ENCODE measurements at places on chromosomes 11 and 22. TPM values are rescaled to one million over a fixed set of nuclear protein-coding genes. Genes with fewer than 3 reads are reported as not detected.

BEST1 gene
- 1.1 TPM for total RNA-seq

TMEM126A gene
- total RNA-seq: 21.4 TPM

LRFN4 gene
- 26.6 TPM for total RNA-seq

MRGPRD gene
- not detected for total RNA-seq

GRCh38 chr11:42707541-42707940 lies 604.3 kb upstream of the API5 start:
- DNase-seq: no peak

GRCh38 chr11:86977441-86978050 lies 22.4 kb upstream of the FZD4 start:
- no peak for DNase-seq

GRCh38 chr11:15006139-15006759 lies 34.1 kb upstream of the CALCA start:
- DNase-seq: no peak

DNA sequence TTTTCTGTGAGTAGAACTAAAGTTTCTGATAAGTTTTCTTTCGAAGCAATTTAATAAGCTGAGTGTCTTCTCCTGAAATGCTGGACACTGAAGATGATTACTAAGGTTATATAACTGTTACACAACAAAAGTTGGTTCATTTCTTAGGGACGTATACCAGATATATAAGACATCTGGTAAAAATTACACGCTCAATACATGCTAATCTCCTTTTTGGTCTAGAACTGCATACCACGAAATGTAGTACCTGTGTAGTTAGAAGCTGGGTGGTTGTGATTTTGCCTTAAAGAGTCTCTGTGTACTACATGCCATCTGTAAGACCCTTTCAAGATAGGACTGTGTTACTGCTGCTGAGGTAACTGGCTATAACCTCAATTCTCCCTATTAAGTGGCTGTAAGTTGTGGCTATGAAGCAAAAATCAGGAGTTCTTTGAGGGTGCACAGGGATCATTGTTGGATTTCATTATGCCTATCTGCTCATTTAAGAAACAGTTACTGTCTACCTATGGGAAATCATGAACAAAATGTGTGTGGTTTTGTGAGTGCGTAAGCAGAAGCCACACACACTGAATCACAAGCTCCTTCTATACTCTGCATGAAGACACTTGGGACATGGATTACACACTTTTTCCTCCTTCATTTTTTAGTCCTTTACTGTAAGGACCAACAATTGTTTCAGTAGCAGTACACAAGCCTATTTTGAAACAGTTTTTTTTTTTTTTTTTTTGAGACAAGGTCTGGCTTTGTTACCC lies 195.9 kb downstream of the SWAP70 start:
- no peak for DNase-seq
